Peyer's patch (tissue), 4 donors: ENCODE measurements at places on chromosomes 7 and 10. TPM values are rescaled to one million over a fixed set of nuclear protein-coding genes. Genes with fewer than 3 reads are reported as not detected.

GRCh38 chr10:117534321-117535297 is 7.9 kb upstream of the EMX2 start:
- no peak for DNase-seq

The NEUROG3 gene
- 1.1 TPM for total RNA-seq

DNA sequence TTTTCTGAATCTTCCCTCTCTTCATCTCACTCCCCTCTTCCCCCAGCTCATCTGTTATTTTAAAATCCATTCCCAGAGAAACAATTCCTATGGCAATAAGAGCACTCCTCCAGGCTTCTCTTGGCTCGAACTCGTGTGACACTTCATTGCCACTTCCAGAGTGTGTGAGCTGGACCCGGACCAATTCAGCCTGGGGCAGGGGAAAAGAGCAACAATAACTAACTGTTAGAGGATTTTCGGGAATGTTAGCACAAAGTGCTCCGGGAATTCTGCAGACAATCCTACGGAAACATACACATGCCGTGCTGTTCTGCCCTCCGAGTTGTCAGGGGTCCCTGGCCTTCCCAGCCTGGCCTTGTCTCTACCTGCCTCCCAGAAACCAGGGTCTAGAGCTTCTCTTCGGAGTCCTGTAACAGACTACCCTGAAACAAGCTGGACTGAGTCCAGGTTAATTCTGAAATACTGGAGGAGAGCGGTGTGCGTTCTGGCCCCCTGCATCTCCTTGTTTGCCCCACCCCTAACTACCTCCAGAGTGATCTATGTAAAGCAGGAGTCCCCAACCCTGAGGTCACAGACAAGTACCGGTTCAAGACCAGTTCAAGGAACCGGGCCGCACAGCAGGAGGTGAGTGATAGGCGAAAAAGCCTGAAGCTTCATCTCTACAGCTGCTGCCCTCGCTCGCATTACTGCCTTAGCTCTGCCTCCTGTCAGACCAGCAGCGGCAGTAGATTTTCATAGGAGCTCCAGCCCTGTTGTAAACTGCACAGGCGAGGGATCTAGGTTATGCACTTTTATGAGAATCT is 11.3 kb downstream of the COL26A1 start:
- DNase-seq, result no peak

The PDGFA gene
- 66.8 TPM for total RNA-seq

- no peak for DNase-seq
These were observed 99.5 kb downstream of the HTR5A start for GRCh38 chr7:155169498-155170065.
